ENCODE measurements at places on chromosomes 12 and 14.

DNA sequence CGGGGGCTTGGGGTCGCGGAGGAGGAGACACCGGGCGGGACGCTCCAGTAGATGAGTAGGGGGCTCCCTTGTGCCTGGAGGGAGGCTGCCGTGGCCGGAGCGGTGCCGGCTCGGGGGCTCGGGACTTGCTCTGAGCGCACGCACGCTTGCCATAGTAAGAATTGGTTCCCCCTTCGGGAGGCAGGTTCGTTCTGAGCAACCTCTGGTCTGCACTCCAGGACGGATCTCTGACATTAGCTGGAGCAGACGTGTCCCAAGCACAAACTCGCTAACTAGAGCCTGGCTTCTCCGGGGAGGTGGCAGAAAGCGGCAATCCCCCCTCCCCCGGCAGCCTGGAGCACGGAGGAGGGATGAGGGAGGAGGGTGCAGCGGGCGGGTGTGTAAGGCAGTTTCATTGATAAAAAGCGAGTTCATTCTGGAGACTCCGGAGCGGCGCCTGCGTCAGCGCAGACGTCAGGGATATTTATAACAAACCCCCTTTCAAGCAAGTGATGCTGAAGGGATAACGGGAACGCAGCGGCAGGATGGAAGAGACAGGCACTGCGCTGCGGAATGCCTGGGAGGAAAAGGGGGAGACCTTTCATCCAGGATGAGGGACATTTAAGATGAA lies 630 bp downstream of the FOS start:
- DNase-seq, result peak; percentile 42

DNA sequence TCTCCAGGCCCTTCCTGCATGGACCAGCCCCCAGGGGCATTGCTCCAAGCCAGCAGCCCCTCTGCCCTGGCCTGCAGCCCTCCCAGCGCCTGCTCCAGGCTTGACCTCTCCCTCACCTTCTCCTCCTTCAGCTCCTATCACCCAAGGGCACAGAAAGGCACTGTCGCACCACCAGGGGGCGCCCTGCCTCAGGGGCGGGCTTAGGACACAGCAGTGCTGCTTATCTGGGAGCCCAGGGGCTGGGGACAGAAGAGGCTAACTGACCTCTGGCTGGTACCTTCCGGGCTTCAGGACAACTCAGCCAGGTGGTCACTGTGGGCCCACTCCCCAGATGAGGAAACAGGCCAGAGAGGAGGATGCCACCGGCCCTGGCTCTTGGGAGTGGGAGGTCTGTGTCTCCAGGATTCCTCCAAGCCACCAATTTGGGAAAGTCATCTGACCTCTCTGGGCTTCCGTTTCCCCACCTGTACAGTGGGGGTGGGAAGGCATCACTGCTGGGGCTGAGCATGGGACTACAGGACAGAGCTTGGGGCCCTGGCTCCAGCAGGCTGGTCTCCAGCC lies 25.3 kb upstream of the GPR132 start:
- peak; percentile 95 for DNase-seq

- no peak for DNase-seq
Observed at GRCh38 chr12:30067146-30067545, 283.4 kb upstream of the TMTC1 start.

DNA sequence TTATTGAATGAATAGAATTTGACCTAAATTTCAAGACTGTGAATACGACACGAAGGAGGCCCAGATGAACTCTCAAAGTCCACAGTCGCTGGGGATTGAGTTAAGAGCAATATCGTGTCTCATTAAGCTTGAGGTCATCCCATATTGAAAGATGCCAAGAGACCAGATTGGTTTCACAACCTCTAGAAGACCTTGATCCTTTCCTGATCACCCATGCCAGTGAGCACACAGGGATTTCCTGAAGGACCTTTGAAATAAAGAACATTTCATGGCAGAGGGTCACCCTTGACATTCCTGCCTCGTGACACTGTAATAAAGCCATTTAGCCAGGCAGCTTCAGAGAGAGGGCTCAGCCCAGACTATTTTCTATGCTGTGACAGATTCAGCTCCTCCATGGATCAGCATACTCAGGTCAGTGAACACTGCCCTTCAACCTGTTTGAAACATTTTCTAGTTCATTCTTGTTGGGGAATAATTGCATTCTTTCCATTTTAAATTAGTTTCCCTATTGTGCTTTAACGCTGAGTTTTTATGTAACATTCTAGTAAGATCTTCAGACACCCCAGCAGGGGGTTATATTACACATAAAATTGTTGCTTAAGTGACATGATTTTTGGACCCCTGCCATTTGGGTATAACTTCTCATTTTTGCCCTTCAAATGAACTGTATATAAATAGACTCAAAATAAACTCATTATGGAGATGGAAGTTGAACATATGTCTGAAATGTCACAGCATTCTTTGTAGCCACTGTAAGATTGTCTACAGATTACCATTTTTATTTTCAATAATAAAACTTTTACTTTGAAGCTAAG lies 213.2 kb downstream of the C12orf50 start:
- no peak for DNase-seq

GRCh38 chr14:48429512-48429911 lies 754.1 kb upstream of the MDGA2 start:
- DNase-seq, result no peak

DNA sequence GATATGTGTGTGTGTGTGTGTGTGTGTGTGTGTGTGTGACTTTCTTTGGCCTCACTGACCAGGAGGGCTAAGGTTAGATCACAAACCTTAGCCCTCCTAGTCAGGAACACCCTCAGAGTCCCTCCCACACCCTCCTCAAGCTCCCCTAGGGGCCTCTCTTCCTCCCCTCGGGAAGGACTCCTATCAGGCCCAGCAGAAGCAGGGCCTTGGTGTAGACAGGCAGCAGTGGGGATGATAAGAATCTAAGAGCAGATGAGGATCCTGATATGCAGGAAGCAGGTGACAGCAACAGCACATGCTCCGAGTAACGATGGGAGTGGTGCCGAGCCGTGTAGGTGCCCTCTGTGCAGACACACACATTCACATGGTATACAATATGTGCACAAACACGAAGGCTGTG lies 20.7 kb downstream of the PLEK2 start:
- DNase-seq, result no peak

DNA sequence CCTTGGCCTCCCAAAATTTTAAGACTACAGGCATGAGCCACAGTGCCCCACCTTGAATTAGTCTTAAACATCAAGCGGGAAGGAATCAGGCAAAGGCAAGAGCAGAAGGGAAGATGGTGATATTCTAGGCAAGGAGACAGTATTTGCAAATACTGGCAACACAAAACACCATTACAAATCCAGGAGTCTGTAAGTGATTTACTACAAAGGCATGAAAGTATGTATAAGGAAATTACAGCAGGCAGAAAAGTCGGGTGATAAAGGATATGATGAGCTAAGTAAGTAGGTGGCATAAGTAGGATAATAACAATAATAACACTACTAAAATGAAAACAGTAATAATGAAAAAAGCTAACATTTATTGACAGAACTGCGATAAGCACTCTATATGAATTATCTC lies 28.5 kb downstream of the FMNL3 start:
- DNase-seq, result no peak

DNA sequence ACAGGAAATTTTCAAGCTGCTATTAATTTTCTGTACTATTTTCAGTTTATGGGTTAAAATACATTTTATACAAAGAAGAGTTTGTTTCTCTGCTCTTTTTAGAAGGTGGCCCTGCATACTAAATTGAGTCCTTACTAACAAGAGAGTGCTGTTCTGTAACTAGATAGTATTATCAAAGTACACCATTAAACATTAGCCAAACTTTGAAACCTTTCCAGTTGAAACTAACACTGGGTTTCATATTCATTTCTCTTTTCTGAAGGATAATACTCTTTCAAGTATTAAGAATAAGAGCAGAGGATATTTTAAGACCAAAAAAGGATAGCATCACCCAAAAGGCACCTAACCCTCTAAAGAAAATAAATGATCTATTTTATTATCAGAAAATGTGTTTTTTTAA lies 47.2 kb downstream of the PEBP1 start:
- no peak for DNase-seq

- DNase-seq, result no peak
Observed at GRCh38 chr12:106301241-106301610, 1.3 kb upstream of the TCP11L2 start.

GRCh38 chr14:68244262-68244980 lies 424.8 kb downstream of the RAD51B start:
- DNase-seq, result no peak

GRCh38 chr12:91222746-91223145 lies 40.1 kb upstream of the DCN start:
- DNase-seq, result no peak

- no peak for DNase-seq
Observed at GRCh38 chr12:12372946-12373722, 16.3 kb downstream of the BORCS5 start.

DNA sequence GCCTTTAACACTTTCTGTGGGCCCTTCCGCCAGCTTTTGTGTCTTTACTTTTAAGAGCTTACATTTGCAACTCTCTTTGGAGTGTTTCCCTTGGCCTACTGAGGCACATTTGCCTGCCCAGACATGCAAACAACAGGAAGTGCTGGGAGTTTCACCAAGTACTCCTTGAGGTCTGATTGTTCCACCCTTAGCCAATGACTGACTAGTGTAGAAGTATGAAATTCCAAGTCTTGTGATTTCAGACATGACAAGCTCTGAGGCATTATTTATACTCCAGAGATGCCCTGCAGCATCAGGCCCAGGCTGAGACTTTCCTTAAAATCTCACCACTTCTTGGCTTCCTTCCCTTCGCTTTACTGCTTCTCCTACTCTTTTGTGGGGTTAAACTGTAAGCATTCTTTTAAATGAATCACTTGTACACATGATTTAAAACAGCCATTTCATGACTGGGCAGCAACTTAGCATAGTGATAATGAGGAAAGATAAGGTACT lies 174.1 kb downstream of the SLC6A15 start:
- DNase-seq, result no peak

- DNase-seq, result no peak
Observed at GRCh38 chr14:24874514-24875202, 175.3 kb downstream of the STXBP6 start.

GRCh38 chr12:67892259-67893021 lies 96.8 kb upstream of the IFNG-AS1 start:
- no peak for DNase-seq

GRCh38 chr12:31900271-31900670 lies 58.9 kb upstream of the RESF1 start:
- DNase-seq, result no peak

DNA sequence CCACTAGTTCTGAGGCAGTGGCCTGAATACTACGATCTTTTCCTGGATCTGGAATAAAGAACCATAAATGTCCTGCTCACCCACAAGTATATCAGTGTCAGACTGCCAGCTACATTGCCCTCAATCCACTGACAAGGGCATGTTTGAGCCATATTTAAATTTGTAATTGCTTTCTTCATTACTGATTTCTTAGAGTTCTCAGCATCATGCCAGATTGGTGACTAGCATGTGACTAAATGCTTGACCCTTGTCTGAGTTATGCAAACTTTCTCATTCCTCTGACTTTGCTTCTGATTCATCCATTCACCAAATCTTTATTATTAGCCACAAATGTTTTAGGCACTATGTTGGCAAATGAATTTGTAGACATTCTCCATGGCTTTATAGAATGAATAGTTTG lies 143.6 kb upstream of the SLC16A7 start:
- DNase-seq, result no peak

DNA sequence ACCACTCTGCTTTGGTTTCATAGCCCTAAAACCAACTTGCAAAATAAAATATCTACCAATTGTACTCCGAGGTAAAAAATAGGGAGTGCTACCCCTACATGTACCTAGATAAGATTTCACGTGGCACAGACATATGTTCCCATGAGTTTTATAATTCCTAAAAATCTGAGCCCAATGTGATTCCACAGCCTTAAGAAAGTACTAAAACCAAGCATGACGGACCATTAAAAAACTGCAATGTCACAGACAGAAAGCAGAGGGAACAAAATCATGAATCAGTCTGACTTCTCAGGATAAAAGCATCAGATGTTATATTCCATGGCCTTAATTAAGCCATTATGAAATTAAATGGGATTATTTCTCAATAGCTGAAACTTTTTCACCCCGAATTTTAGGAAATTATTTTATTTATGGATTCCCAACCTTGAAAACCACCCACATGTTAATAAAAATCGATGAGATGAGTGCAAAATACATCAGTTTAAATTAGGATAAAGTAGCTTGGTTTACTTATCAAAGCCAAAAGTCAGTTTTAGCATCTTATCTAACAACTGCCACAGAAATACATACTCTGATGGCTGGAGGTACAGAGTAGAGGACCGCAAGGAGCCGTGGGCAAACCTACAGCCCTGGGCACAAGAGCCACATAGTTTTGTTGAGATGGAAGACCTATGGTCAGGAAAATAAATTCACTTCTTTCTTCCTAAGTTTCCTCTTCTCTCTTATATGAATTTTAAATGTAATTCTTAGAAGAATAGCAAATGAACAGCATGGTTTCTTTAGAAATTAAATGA lies 4.5 kb downstream of the ITPR2 start:
- DNase-seq, result no peak

DNA sequence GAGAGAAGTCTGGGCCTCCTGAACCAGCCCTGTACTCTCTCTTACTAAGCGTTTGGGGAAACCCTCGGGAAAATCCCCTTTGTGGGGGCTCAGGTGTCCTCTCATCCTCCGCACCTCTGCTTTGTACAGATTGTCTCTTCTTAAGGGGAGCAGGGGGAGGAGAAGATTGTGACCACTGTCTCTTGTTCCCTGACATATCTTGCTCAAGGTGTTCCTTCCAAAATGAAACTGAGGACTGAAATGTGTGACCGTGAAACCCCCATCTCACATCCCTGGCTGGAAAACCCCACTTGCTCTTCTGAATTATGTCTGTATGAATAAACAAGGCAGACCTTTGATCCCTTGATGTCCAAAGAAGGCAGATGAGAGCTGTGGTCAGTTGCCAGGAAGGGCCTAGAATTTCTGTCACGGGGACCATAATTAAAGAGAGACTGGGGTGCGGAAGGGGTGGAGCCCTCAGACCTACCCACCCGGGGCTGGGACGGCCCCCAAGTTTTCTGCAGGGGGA lies 369.8 kb downstream of the AACS start:
- DNase-seq, result no peak

DNA sequence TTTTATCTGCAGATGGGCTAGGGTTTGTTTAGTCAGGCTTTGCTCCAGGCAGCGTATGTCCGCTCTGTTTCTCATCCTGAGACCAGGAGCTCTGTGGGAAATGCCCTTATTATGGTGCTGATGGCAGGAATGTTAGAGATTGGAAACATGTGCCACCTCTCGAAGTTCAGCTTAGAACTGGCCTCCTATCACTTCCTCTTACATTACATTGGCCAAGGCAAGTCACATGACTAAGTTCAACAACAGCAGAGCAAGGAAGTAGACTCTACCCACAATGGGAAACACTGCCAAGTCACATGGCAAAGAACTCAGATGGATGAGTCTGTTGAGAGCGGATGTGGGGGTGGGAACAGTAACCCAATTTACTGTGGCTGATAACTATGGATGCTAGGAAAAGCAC lies 161.9 kb upstream of the WSCD2 start:
- no peak for DNase-seq

- no peak for DNase-seq
Observed at GRCh38 chr14:68397371-68397811, 395.5 kb downstream of the ZFP36L1 start.

GRCh38 chr14:94650806-94651805 lies 38.9 kb downstream of the SERPINA3 start:
- DNase-seq, result no peak
